Stimulated activated CD8-positive, alpha-beta memory T cell treated with anti-CD3 and anti-CD28 coated beads, Interleukin-4, amount 100 ng/mL, for 1 hour (primary cell): ENCODE measurements at places on chromosomes 12 and 14.

DNA sequence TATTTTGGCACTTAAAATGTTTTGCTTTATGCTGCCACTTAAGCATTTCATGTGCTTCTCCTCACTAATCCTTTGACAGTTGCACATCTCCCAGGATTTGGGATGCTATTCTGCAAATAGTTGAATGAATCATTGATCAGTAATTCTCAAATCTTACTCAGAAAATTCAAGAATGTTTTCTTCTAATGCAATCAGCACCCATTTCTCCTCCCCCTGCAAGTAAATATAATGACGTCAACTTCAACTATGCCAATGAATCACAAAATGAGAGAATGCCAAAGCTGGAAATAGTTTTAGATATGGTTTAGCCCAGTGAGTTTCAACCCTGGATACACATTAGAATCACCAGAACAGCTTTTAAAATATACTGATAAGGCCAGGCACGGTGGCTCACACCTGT is 2.1 kb upstream of the BLOC1S1 start:
- DNase-seq: no peak

DNA sequence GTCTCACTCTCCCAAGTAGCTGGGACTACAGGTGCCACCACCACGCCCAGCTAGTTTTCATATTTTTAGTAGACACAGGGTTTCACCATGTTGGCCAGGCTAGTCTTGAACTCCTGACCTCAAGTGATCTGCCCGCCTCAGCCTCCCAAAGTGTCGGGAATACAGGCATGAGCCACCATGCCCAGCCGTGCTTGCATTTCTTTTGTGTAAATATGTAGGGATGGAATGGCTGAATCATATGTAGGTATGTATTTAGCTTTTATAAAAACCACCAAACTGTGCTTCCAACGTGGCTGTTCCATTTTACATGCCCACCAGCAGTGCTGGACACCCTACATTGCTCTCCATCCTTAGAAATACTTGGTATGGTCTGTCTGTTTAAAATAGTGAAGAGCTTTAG is 32.8 kb upstream of the CLMN start:
- no peak for DNase-seq

GRCh38 chr14:20719777-20720176 is 25.9 kb upstream of the EDDM3A start:
- DNase-seq: no peak

- DNase-seq: no peak
Measured at GRCh38 chr12:121441555-121441954, 41.6 kb downstream of the RNF34 start.

GRCh38 chr14:105935384-105935783 is 409.0 kb downstream of the TMEM121 start:
- no peak for DNase-seq

GRCh38 chr14:101228949-101229541 is 325.5 kb upstream of the RTL1 start:
- DNase-seq: no peak

- DNase-seq: no peak
Measured at GRCh38 chr12:48104531-48104930, 1.3 kb downstream of the SENP1 start.

GRCh38 chr12:1605129-1606020 is 11.0 kb upstream of the FBXL14 start:
- DNase-seq: no peak

DNA sequence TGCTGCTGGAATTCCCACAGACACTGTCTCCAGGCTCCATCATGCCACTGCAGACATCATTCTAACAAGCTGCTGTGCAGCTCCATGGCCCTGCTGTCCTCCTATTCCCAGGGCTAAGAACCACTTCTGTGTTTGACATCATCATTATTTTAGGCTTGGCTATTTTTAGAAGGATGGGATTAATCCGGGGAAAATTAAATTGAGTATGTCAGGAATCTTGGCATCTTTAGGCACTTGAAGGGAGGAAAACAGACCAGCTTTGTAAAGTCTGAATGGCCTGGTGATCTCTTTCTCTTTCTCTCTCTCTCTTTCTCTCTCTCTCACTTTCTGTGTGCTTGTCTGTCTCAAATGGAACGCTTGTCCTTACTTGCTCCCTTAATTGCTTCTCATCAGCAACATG is 568.3 kb upstream of the FLRT2 start:
- DNase-seq: no peak

GRCh38 chr14:89373185-89373584 is 43.8 kb downstream of the FOXN3 start:
- DNase-seq: no peak

- no peak for DNase-seq
Measured at GRCh38 chr14:104556256-104557021, 23.1 kb upstream of the C14orf180 start.

GRCh38 chr14:24279301-24280186 is 8.1 kb upstream of the RABGGTA start:
- no peak for DNase-seq

DNA sequence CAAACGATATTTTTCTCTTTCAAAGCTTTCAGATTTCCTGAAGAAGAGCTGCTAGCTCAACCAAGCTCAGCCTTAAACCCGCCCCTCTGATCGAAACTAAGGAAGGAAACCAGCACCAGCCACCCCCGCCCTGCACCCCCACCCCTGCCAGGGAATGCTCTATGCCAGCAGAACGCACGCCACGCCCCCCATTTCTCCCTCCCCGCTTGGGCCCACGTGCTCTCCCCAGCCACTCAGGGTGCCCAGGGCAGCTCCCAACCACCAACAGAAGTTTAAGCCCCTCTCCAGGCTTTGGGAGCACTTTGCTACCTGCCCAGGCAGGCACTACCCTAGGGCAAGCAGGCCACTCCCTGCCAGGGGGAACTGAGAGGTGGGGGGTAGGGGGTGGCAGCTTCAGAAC is 18.8 kb upstream of the KRT78 start:
- DNase-seq: no peak

DNA sequence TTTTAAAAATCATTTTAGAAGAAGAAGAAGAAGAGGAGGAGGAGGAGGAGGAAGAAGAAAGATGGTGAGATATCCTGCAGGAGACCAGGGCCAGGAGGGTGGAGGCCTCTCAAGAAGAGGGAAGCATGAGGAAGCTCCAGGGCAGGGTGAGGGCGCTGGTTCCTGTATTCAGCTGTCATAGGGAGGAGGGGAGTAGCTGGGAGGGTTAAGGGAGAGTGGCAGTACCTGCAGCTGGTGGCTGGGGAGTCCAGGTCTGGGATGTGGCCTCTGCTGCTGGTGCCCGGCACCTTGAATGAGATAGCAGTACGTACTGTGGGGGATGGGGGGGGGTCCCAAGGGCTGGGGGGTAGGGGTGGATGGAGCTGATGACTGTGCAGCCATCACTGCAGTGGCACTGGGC is 9.8 kb downstream of the RBP5 start:
- no peak for DNase-seq

DNA sequence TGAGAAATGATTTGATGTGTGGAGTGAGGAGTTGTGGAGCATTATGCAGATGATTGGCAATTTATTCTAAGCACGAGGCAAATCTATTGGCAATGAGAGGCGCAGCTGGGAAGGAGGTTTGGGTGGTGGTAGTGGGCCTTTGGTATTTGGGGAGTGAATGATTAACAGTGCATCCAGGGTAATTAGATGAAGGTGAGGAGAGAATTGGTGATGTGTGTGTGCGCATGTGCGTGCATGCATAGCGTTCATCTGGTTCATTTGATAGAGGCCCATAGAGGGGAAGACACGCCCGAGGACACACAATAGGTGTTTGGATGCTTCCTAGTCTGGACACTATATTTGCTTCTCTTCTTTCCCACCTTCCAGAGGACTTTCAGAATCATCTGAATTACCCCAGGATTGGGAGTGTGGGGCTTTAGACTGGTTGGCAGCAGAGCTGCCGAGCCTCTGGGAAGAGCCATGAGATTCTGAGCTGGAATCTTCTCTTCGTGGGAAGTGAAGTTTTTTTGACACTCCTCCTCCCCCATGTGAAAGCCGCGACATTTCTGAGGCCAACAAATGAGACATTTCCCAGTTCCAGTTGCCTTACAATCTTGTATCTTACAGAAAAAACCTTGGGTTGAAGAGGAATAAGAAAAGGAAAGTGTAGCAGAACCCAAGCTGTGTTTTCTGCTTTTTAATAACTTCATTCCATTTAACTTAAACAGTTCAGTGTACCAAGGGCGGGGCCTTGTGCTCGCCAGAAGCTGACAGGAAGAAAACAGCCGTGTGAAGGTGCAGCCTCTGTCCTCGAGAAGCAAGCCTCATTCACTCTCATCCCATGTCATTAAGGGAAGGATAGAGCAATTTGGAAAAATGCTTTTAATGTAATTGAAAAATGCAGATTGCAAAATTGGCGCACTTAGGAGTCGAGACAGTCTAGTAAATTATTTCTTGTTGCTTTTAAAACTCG is 65.2 kb downstream of the SLC25A47 start:
- DNase-seq: no peak

DNA sequence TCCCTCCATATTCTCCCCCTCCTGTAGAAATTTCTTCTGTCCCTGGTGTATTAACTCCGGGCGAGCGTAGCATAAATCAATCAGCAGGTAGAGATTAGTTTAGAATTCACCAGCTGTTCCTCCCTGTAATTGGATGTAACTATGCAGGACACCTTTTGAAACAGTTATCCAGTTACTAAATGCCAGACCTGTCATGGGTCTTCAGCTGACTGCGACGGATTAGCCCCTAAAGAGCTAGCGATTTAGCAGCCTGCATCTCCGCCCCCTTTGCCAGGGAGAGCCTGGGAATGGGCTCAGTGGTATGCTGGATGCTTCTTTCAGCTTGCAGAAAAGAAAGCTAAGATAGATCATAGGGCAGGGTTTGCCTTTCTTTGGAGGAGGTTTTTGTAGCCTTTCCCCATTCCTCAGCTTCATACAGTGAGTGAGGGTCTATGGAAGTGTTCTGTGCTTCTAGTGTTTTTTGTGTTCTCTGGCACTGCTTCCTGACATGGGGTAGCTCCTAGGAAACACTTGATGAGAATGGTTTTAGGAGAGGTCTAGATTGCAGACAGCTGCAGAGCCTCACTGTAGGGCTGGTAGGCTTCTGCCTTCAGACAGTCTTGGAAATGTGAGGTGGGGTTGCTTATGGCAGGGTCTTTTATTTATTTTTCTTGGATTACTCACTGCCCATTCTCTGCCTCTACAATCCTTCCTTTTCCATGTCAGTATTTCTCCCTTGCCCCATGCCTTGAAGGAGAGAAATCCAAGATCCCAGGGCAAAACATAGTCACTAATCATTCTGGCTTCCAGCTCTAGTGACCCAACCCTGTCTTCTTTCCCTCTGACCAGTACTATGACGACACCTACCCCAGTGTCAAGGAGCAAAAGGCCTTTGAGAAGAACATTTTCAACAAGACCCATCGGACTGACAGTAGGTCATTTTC is 16.7 kb downstream of the COPZ1 start:
- DNase-seq: no peak

DNA sequence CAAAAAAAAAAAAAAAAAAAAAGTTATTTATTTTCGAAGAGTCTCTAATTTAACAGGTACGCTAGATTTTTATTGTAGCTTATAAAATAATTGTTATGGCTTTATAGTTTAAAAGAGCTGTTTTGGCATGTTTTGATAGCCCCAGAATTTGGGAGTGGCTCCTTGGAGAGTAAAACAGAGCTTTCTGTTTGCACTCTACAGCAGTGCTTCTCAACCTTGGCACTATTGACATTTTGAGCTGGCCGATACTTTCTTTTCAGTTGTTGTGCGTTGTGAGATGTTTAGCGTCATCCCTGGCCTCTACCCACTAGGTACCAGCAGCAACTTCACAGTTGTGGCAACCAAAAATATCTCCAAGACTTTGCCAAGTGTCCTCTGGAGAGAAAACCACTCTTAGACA is 30.6 kb downstream of the PLBD1 start:
- DNase-seq: no peak

GRCh38 chr12:8031872-8032241 is 659 bp upstream of the FOXJ2 start:
- DNase-seq: no peak

DNA sequence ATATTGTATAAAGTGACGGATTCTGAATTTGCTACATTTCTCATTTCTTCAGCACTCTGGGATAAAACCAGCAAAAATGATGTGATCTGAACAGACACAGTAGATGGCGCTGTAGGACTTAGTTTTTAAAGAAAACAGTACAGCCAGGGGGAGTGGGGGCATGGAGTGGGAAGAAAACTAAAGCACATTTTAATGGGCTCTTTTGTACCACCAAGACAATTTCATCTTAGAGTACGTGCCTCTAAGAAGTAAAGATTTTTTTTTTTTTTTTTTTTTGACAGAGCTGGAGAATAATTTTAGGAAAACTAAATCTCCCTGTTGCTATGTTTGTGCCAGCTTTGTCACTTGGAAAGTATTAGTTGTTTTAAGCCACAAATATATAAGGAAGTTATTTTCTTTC is 124.4 kb downstream of the RAD51B start:
- DNase-seq: no peak

DNA sequence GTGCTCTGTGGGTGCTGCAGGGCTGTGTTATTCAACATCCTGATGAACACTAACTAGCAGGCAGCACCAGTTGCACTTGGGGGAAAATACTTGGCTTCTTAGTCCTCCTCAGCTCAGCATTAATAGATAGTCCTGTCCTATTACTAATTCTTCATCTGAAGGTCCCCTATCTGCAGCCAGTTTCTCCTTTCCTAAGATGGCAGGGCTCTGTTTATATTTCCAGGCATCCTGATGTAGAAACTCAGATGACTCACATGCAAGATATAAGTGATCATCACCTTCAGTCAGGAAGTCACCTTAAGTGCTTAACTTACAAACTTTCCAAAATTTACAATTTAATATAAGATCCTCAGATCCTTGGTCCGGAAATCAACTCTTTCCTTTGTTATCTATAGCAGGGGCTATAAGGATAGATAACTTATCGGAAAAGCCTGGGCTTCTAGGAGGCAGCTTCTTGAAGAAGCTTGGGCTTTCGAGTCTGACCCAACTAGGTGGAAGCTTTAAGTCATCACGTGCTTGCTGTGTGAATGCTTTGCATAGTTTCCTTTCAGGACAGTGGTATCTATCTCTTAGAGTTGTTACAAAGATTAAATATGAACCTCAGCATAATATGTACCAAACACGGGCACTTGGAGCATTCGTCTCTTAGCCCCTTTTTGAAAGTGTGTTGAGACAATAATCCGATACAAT is 181.0 kb upstream of the GRIP1 start:
- no peak for DNase-seq

- no peak for DNase-seq
Measured at GRCh38 chr12:67155863-67156262, 113.3 kb upstream of the CAND1 start.

- no peak for DNase-seq
Measured at GRCh38 chr14:45902241-45902640, 649.2 kb upstream of the MIS18BP1 start.

DNA sequence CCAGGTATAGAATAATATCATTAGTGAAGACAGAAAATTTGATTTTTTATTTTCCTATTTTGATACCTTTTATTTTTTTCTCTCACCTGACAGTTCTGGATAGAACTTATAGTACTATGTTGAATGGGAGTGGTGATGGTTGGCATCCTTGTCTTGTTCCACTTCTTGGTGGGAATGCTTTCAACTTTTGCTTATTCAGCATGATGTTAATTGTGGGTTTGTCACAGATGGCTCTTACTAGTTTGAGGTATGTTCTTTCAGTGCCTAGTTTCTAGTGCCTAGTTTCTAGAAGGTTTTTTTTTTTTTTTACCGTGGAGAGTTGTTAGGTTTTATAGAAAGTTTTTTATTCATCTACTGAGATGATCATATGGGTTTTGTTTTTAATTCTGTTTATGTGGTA is 516.3 kb upstream of the NOVA1 start:
- no peak for DNase-seq
